Stimulated activated CD4-positive, alpha-beta T cell treated with anti-CD3 and anti-CD28 coated beads, Interleukin-1b, Interleukin-23, amount 100 ng/mL, for 1 hour (primary cell): ENCODE measurements at places on chromosomes 12 and 14.

GRCh38 chr12:74365178-74365964, 172.3 kb upstream of the ATXN7L3B start:
- DNase-seq, result no peak

GRCh38 chr12:56119361-56119796, 1.3 kb downstream of the ZC3H10 start:
- DNase-seq, result no peak

DNA sequence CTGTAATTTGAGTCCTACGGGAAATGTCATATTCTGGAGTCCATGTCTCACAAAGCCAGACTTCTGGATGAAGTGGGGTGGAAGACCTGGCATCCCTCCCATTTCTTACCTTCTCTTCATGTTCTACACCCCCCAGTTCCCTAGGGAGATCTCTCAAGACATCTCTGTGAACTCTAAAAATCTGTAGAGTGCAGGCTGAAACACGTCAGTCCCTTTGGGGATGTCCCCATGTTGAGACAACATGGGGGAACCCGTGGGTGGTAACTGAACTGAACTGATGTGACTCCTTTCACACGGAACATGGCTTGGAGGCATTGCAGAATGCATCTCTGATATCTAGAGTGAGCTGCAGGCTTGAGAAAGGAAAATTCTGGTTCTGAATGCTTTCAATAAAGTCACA, 15.2 kb downstream of the SERPINA12 start:
- no peak for DNase-seq

GRCh38 chr12:7271893-7272514, 31.9 kb upstream of the ACSM4 start:
- DNase-seq, result no peak

DNA sequence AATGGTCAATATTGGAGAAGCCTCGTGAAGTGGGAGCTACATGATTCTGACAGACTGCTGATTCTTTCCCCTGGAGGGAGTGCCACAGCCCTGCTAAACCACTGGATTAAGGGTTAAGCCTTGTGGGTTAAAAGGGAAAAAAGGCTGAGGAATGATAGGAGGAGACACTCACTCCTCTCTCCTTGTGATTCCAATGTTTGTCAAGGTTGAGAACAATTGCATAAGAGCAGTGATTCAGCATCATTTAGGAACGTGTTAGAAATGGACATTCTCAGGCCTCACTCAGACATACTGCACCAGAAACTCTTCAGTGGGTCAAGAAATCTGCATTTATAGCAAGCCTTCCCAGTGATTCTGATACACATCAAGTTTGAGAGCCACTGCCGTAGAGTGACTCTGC, 87.8 kb upstream of the GZMB start:
- DNase-seq, result no peak

DNA sequence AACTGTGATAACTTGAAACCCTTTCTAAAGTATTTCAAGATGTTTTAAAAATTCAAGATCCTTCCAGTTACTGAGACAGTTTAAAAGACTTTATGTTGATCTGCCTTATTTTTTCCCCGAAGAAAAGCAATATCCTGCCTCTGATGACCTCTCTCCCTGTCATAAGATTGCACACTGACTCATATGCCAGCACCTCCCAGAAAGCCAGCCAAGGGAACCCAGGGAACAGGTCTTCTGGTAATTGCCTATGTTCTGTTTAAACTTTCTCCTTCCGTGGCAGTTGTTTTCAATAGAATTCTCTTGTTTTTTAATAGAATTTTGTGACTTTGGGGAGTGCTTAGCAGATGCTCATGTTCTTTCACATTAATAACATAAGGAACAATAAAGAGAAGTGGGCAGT, 300.2 kb upstream of the PRKD1 start:
- no peak for DNase-seq

DNA sequence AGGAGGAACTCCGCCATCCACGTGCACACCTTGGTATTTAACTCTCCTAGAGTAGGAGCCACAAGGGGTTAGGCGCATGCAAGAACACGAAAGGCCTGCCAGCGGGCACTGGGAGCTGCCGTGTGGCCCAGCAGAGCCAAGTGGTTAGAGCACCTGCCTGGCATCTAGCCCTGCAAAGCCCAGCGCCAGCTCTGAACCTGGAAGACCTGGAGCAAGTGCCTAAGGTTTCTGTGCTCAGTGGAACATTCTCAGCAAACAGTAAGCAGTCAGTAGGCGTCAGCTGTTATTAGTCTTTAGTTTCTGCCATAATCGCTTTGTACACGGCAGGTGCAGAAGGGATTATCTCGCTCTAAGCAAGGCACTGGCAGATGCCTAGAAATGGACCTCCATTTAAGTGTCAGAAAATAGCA, 55.4 kb downstream of the SETD3 start:
- no peak for DNase-seq

DNA sequence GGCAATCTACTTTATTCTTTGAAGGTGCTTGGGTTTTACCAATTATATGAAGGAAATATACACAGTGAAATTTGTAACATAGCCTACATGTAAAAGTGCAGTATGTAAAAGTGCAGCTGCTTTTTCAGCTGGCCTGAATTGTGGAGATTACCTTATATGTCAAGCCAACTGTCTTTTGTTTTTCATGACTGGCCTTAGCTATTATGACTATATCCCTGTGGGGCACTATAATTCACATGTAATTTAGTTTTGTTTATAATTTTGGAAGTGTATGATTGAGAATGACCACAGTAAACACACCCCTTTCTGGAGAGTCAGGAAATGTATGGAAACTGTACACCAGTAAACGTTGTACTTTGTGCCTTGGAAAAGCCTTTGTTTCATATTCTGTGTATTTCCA, 435.0 kb upstream of the STXBP6 start:
- DNase-seq, result no peak

- DNase-seq, result no peak
These were observed 22.7 kb downstream of the EIF2S3B start for GRCh38 chr12:10528174-10528953.

- DNase-seq, result no peak
These were observed 64.7 kb upstream of the ESRRB start for GRCh38 chr14:76311079-76311758.

- DNase-seq, result no peak
These were observed 32.8 kb downstream of the MIA2 start for GRCh38 chr14:39266525-39266870.

DNA sequence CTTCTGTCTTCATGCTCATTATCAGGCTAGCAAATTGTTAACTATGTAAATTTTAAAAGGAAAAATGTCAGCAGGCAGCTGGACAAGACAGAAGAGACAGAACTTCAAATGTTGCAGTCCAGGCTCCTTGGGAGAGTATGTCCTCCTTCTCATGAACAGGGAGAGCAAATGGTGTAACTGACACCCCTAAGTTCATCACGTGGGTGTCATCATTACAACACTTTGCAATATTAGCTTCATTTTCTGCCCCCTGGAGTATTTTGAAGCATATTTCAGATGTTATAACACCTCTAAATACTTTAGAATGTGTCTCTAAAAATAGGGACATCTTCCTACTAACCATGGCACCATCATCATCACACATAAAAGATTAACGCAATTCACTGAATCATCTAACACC, 62.1 kb downstream of the ZNF664 start:
- no peak for DNase-seq

- no peak for DNase-seq
These were observed 54.6 kb upstream of the ARHGAP5 start for GRCh38 chr14:32022525-32022924.

- DNase-seq, result no peak
These were observed 73.2 kb downstream of the NTF3 start for GRCh38 chr12:5505116-5505515.

- DNase-seq, result no peak
These were observed 577 bp downstream of the DTX3 start for GRCh38 chr12:57604992-57605810.

GRCh38 chr12:51600721-51601120, 9.7 kb downstream of the SCN8A start:
- no peak for DNase-seq

- no peak for DNase-seq
These were observed 41.8 kb downstream of the R3HDM2 start for GRCh38 chr12:57389033-57389432.

- no peak for DNase-seq
These were observed 23.7 kb downstream of the A2M start for GRCh38 chr12:9091891-9092598.

GRCh38 chr14:23147676-23148075, 28.6 kb upstream of the CEBPE start:
- no peak for DNase-seq

DNA sequence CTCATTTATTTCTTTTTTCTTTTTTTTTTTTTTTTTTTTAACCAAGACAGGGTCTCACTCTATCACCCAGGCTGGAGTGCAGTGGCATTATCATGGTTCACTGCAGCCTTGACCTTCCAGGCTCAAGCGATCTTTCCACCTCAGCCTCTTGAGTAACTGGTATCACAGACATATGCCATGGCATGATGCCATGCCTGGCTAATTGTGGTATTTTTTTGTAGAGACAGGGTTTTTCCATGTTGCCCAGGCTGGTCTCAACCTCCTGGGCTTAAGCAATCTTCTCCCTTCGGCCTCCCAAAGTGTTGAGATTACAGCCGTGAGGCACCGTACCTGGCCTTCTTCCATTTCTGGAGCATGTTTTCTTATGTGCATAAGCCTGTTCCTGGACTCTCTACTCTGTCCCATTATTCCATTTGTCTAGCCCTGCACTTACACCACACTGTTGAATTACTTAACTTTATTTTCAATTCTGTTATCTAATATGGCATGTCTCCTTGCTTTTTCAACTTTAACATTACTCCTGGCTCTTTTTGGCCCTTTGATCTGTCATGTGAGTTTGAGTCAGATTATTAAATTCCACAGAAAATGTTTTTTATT, 47.9 kb upstream of the PTGDR start:
- DNase-seq, result no peak

- DNase-seq, result no peak
These were observed 17.4 kb downstream of the LETMD1 start for GRCh38 chr12:51065530-51065929.

GRCh38 chr12:20620261-20620660, 74.9 kb upstream of the SLCO1C1 start:
- no peak for DNase-seq

DNA sequence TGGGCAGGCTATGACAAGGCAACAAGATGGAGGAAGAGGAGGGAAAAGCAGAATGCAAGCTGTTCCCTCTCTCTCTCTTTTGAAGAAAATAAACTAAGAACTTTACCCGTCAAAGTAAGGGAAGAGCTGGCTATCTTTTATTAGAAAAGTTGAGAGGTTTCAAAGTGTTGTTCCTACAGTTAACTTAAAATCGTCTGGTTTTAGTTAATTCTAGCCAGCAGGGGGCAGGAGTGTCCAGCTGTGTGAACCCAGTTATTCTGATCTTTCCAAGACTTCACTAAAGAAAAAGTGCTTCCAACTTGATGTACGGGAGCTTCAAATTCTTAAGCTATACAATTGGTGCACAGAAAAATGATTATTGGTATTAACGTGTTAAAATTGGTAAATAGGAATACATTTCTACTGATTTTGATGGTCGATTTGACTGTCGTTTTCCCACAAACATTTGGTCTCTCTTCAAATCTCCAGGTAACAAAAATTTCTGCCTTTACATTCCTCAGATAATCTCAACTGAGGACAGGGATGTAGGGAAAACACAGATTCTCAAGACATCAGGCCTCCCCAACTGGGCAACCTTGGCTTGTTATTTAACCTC, 28.4 kb upstream of the MON2 start:
- no peak for DNase-seq

DNA sequence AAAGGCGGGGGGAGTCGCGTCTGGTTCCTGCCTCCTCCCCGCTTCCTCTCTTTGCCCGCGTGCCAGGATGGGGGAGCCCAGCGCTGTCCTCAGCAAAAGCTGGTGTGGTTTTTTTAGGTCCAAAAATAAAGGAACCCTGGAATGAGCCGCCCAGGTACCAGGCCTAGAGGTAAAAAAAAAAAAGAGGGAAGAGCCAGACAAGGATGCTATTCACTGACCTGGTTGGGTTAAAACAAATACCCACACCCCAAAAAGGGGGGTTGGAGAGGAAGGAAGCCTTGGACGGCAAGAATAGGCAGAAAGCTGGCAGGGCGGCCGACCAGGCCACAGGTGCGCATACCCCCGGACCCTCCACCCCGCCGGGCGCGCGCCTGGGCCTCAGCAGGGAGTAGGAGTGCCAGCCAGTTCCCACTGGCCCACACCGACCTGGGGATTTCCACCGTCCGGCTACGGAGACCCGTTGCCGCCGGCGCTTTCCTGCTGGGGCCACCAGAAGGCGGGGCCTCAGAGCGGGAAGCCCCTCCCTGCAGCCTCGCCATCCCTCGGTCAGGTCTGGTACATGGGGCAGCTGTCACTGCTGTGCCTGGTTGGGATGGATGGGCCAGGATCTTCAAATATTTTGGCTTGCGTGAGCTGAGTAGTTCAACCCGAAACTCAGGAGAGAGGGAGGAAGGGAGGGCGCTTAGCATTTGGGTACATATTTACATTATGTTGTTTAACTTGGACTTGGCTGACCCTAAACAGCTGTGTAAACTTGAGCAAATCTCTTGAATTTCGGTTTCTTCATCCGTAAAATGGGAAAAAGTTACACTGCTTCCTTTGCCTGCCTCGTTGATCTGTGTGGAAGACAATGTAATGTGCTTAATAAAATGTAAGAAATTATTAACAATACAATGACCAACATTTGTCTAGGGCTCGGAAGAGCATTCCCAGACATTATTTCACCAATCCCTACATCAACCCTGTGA, 5.4 kb upstream of the IRF2BPL start:
- DNase-seq, result peak; percentile 50

GRCh38 chr12:68648179-68648578, 37.5 kb downstream of the RAP1B start:
- no peak for DNase-seq

- DNase-seq, result no peak
These were observed 8.7 kb downstream of the PHB2 start for GRCh38 chr12:6961695-6962284.

DNA sequence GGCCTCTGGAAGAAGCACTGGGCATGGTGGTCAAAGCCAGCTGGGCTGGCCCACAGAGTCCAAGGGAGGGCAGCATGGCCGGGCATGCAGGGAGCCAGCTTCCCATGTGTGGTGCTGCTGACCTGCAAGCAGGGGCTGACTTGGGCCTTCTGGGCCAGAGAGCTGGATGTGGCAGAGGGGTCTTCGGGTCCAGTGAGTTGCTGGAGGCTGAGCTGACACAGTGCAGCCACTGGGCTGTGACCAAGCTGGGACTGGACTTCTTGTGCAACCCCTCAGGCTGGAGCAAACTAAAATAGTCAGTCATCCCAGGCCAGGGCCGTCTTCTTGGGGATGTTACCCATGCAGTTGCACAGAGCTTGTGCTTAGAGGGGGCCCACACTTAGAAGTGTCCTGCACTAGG, 7.3 kb upstream of the RIN3 start:
- DNase-seq, result no peak

DNA sequence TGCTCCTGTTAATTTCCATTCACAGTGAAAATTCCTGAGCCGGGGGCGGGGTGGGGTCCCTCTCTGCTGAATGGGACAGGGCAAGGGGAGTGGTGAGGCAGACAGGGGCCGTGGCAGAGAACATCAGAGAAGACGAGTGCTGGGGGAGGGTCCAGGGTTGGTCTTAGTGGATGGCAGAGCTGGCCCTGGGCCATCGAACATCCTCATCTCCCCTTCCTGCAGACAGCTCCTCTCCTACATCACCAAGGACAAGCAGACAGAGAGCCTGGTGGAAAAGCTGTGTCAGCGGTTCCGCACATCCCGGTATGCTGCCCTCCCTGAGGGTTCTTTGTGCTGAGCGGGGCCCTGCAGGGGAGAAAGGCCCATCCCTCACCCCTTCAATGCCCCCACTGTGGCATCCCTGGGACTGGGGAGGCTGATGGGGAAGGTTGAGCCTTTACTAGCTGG, 5.0 kb upstream of the GAPDH start:
- no peak for DNase-seq
